ENCODE measurements at places on chromosomes 6 and 20.

- no peak for DNase-seq
These were observed 30.8 kb upstream of the CSNK2A1 start for GRCh38 chr20:574297-574942.

- DNase-seq, result no peak
These were observed 100.7 kb downstream of the PRKN start for GRCh38 chr6:162626869-162627268.

- DNase-seq, result no peak
These were observed 3.3 kb downstream of the CEBPB start for GRCh38 chr20:50193836-50194421.

GRCh38 chr20:25078662-25079061 is 3.3 kb downstream of the VSX1 start:
- no peak for DNase-seq

- no peak for DNase-seq
These were observed 280.5 kb downstream of the ADGRB3 start for GRCh38 chr6:68915586-68915985.

GRCh38 chr6:109834131-109834530 is 143.0 kb downstream of the FIG4 start:
- DNase-seq, result no peak

- DNase-seq, result no peak
These were observed 49.8 kb upstream of the NEDD9 start for GRCh38 chr6:11282245-11282644.

DNA sequence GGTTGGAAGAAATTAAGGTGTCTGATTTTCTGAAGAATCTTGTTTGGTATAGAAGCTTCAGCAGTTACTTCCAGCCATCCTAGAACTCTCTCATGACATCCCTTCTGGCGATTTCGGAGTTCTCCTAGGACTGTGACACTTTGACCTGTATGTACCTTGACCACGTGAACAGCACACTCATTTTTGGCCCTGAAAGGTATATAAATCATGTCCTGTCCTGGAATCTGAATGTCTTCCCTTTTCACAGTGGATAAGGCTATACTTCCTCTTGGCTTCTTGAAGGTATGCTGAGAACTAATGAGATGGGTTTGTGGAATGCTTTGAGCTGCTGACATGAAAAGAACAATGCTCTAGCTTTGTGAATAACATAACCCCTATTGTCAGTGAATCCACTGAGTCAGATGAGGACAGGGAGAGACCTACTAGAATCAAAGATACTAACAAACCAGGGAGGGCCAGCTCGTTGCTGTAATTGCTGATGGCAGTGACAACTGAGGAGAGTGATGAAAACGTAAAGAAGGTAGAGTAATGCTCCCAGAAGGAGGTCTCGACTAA is 6.0 kb upstream of the ZDHHC14 start:
- DNase-seq, result no peak

GRCh38 chr20:32484958-32485769 is 100.0 kb downstream of the NOL4L start:
- no peak for DNase-seq

- peak; percentile 13 for DNase-seq
These were observed 102.6 kb upstream of the HDGFL1 start for GRCh38 chr6:22466665-22467245.

GRCh38 chr6:105550955-105551620 is 148.2 kb upstream of the PREP start:
- DNase-seq, result no peak

- DNase-seq, result no peak
These were observed 14.6 kb upstream of the TXLNB start for GRCh38 chr6:139306291-139306981.

DNA sequence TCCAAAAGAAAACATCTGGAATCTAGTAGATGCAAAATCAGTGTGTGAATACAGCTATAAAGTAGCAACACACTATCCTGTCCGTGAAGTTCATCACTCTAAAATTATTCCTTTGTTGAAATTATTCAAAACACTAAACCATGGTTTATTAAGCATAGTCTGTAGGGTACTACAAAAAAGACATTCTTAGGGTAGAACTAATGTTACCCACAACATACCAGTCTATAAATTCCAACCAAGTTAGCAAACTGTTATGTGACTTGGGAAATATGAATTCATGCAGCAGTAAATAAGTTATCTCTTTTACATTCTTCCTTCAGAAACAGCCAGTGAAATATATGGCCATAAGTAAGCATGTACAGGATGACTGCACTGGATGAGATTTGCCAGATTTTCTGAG is 580.3 kb upstream of the ADGRB3 start:
- no peak for DNase-seq

DNA sequence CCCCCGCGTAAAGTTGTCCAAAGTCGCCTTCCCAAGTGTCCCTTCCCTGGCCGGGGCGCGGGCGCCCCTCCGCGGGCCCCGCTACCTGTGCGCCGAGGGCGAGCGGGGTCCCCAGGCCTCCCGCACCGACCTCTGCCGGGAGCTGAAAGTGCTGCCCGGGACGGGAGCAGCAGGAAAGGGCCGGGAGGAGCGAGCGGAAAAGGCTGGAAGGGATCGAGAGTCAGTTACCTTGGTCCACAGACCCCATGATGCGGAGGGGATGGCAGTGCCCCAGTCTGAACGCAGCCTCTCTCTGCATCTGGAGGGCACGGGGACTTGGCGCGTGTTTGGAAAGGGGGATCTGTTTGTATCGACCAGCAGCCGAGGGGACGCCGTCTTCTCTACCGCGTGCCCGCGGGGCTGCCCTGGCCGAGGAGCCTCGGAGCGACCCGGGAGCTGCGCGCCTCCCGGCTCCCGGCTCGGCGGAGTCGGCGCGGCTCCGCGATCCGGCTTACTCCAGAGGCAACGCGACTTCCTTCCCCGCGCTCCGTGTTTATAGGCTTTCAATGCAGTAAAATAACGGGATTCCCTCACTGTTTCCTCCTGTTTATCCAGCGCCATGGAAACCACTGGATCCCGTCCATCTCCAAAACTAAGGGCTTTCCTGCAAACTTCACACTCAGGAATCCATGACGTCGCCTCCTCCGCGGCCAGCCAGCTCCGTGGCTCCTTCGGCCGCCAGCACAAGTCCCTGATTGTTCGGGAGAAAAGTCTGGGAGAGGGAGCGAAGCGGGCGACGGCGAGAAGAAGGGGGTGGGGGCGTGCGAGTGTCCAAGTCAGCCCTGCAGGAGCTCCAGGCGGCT is 20.0 kb upstream of the NFATC2 start:
- DNase-seq, result peak; percentile 55

- DNase-seq, result peak; percentile 11
These were observed at the start of gene C6orf62 for GRCh38 chr6:24719125-24719971. TSS of gene C6orf62 (minus strand) at chr6:24719154. CDS start at chr6:24718668, 486 bp downstream.

- no peak for DNase-seq
These were observed 210.1 kb upstream of the CCN2 start for GRCh38 chr6:132161283-132161682.

DNA sequence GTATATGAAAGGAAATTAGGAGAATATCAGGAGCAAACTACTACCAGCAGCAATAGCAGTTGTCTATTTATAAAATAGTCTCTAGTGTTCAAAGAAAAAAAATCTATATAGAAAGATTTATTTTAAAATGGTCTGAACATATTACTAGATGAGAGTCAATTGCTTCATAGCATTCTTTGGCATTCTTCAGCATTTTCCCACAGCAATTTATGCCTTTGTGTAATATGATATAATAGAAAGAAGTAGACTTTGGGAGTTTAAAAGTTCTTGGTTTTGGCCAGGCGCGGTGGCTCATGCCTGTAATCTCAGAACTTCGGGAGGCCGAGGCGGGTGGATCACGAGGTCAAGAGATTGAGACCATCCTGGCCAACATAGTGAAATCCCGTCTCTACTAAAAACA is 157.0 kb upstream of the PLN start:
- no peak for DNase-seq

- DNase-seq, result no peak
These were observed 18.4 kb downstream of the SLC22A23 start for GRCh38 chr6:3438190-3439167.

- no peak for DNase-seq
These were observed 560.4 kb upstream of the SYNCRIP start for GRCh38 chr6:86203044-86203443.
